ENCODE measurements at places on chromosomes 1 and 21.

GRCh38 chr1:194225821-194226220 lies 1039.4 kb upstream of the B3GALT2 start:
- no peak for DNase-seq

GRCh38 chr21:37199057-37199924 lies 67.8 kb downstream of the VPS26C start:
- no peak for DNase-seq

- DNase-seq: no peak
Observed at GRCh38 chr1:205965036-205965884, 22.0 kb upstream of the SLC26A9 start.

GRCh38 chr1:76562292-76562691 lies 305.0 kb upstream of the ST6GALNAC5 start:
- DNase-seq: no peak

DNA sequence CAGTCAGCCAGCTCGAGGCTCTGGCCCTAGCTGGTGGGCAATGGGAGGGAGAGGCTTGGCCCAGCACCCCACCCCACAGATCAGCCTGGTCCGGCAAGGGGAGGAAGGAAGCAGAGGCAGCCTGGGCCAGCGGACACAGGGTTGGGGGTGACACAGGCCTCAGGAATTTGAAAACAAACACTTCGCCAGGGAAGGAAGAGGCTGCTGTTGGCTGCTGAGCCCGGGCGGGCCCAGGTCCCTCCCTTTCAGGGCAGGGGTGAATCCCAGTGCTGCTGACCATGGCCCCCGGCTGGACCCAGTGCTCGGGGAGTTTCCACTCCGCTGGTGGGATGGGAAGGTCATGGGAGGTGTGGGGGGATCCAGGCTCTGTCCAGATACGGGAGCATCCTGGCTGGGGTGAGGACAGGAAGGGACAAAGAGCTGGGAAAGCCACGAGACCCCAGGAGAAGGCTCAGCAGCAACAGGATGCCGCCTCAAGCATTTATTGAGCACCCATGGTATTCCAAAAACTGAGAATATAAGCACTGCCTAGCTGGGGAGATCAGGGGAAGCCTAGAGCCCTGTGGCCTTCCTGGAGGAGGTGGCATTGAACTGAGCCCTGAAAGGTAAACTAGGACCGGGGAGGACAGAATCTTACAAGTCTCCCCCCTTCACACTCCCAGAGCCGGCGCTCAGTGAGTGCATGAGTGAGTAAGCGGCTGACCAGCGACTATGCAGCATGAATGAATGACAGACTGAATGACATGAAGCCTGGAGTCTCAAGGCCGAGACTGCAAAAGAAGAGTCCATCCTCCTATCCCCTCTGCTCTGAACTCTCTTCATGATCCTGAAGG lies 26.2 kb upstream of the EPHA2 start:
- no peak for DNase-seq

DNA sequence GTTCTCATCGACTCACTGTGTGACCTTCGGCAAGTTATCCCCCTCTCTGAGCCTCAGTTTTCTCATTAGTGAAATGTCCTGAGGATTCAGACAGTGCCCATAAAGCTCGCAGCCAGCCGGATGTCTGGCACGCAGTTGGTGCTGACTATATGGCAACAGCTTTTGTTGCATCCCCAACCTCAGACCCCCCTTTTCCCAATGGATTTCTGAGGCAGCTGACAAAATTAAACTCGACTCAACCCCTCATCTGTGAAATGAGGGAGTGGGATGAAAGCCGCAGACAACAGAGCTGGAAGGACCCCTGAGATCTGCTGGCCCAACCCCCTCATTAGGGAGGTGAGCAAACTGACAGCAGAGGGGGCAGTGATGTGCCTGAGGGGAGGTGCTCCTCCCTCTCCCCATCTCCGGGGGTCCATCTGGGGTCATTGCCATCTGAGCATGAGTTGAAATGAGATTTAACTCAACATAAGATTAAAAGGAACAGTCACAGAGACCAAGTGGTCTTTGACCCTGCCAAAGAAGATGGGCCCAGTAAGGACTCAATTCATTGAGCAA lies 40.4 kb downstream of the NKAIN1 start:
- no peak for DNase-seq

- no peak for DNase-seq
Observed at GRCh38 chr1:918353-918752, 5.4 kb upstream of the SAMD11 start.

GRCh38 chr1:81407000-81407821 lies 393.5 kb upstream of the ADGRL2 start:
- DNase-seq: no peak

DNA sequence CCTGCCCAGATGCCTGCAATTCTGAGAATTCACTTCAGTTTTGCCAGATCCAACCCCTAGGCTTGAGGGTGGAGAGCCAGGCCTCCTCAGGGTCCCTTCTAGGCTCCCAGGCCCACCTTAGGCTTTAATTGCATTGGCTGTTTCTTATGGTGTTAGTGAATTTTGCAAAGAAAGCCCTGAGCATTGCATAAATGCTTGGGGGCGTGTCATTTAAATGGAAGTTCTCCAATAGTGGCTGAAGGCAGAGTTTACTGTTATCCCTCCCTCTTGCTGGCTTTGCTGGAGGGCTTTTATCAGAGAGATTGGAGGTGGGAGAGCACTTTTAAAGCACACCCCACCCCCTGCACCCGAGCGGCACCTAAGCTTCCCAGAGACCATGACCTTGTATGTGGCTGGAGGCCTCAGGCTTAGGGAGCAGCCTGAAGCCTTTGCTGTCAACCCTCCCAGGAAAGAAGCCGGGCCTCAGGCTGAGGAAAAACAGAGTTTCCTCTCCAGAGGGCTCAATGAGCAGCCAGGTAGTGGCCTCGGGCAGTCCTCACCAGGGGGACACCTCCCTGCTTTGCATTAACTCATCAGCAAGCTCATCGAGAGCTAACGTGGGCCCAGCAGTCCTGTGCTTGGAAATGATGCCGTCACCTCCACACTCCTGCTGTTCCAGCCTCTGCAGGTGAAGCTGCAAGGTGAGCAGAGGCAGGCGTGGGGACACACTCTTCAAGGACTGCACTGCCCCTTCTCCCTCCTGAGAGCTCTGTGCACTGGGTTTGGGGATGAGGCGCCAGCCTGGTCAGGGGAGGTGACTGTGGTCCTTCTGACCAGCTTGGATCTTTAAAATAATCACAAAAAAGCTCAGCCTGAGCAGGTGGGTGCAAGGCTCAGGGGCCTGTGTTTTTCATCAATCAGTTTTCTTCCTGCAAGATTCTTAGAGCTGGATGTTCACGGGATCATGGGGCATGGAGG lies 58.0 kb downstream of the STUM start:
- no peak for DNase-seq

- no peak for DNase-seq
Observed at GRCh38 chr1:56360021-56360420, 219.3 kb downstream of the PLPP3 start.

- no peak for DNase-seq
Observed at GRCh38 chr1:49526672-49527071, 497.1 kb downstream of the AGBL4 start.

DNA sequence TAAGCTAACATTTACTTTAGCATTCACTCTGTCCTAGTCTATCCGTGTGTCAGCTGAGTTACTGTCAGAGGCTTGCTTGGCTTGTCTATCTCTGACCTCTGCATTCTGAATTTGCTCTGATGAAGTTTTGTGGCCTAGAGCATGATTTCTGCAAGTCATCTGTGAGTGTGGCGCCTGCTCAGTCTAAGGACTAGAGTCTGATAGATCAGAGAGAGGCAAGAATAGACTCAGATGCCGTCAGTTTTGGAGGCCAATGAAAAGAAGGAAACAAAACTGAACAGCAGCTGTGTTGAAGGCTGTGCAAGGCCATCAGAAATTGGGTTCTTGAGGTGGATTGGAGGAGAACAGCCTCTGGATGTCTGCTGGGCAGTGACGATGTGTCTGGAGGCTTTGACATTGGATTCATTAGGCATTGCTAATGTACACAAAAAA lies 573.1 kb downstream of the USP25 start:
- DNase-seq: no peak

- DNase-seq: no peak
Observed at GRCh38 chr1:71357708-71358107, 276.9 kb upstream of the ZRANB2 start.

- DNase-seq: no peak
Observed at GRCh38 chr1:17007121-17007520, 4.6 kb downstream of the ATP13A2 start.

- DNase-seq: no peak
Observed at GRCh38 chr1:167955915-167956314, 19.0 kb upstream of the MPC2 start.

DNA sequence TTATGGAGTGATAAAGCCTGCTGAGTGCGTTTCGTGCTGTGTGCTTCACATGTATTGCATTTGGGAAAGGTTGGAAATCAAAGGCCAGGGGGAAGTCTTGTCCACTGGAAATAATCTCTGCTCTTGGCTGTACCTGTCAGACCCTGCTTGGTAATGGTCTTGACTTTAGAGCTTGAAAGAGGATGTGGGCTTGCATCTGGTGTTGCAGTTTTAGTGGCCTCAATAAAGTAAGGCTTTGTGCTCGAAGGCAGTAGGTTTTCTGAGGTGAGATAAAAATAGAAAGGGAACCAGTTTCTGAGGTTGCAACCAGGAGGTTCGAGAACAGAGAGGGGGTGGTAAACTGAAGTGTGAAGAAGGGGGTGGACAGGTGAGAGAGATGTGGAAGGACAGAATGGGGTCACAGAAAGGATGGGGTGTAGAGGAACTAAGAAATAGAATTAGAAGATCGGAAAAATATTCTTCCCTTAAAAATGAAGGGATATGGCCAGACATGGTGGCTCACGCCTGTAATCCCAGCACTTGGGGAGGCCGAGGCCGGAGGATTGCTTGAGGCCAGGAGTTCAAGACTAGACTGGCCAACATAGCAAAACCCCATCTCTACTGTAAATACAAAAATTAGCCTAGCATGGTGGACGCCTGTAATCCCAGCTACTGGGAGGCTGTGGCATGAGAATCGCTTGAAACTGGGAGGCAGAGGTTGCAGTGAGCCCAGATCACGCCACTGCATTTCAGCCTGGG lies 1.5 kb downstream of the S100PBP start:
- DNase-seq: no peak

- DNase-seq: no peak
Observed at GRCh38 chr1:231196728-231197127, 34.9 kb downstream of the TRIM67 start.

GRCh38 chr1:18297896-18298648 lies 182.7 kb upstream of the KLHDC7A start:
- DNase-seq: no peak

- no peak for DNase-seq
Observed at GRCh38 chr1:26047278-26047874, 1.5 kb upstream of the SLC30A2 start.

- no peak for DNase-seq
Observed at GRCh38 chr1:111192658-111193519, 7.6 kb downstream of the DENND2D start.

- DNase-seq: no peak
Observed at GRCh38 chr1:237760951-237761350, 129.8 kb downstream of the ZP4 start.

DNA sequence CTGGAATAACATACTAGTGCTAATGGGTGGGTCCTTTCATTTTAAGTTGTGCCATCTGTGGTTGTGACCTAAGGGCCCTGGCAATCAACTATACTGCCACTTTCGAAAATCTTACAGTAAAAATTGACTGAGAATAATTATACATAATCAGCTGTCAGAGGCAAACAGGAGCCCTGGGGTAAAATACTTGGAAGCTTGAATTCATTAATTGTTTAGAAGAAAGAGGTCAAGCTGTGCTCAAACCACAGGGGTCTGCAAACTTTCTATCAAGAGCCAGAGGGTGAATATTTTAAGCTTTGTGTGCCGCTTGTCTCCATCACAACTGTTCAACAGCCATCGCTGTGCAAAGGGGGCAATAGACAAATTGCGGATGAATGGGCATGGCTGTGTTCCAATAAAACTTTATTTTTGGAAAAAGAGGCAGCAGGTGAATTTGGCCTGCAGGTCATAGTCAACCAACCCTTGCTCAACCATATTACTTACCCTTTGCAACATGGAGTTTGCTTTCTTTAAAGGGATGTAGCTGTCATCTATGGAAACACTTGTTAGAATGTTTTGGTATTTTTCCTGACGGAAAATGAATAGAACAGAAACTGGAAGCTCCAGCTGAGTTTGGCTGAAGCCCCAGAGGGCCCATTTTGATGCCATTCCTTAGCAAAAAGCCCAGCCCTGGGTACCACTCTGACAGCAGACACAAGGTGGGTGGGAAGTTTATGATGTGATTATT lies 35.7 kb upstream of the USP1 start:
- no peak for DNase-seq

GRCh38 chr1:29289493-29289892 lies 53.2 kb downstream of the PTPRU start:
- no peak for DNase-seq

DNA sequence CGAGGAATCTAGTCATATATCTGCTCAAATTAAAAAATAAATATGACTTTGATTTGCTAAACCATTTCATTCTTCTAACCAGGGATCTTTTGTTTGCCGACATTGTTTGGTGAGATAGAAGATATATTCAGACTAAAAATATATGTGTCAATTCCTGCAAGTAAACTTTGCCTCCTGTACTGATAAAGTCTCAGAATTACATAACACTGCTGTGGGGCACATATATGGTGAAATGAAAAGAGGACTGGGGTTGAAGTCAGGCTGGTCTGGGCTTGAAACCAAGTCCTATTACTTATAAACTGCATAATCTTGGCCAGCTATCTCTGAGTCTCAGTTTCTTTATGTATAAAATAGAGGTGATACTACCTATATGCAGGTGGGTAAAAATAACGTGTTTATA lies 9.8 kb downstream of the SCMH1 start:
- DNase-seq: no peak

DNA sequence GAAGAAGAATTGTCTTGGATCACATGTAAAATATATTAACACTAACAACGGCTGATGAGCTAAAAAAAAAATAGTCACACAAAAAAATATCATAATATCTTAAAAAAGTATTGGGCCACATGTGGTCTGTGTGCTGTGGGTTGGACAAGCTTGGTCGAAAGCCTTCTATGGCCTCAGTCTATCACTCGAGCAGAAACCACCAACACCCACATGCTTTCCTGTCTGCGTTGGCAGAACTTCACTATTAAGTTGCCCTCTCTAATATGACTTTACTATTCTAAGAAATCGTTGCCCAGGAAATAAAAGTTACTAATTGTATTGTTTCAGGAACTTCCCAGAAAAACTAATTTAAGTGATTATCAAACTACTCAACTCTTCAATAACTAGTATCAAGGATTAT lies 28.2 kb upstream of the ETS2 start:
- DNase-seq: no peak

DNA sequence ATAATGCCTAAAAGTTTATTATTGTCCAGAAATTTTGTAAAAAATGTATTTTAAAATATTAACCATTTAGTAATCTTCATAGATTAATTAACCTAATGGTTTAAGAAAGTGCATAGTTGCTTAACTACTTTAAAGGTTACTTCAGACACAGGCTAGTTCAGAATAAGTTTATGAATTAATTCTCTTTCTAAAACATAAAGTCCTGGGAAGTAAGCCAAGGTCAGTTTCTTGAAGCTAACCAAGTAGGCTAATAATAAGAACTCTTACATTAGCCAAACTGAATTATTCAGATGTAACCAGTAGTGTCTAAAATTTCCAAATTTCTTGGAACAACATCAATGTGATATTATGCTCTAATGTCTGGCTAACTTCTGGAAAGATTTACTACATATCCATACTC lies 790.4 kb downstream of the NCAM2 start:
- DNase-seq: no peak

Data from activated naive CD8-positive, alpha-beta T cell treated with anti-CD3 and anti-CD28 coated beads, Interleukin-2, amount 50 U/mL, for 16 hours (primary cell).